ENCODE measurements at places on chromosomes 1 and 21. TPM values are rescaled to one million over a fixed set of nuclear protein-coding genes. Genes with fewer than 3 reads are reported as not detected.

COL24A1 gene
- polyA plus RNA-seq: 2.4 TPM

OR2M2 gene
- not detected for polyA plus RNA-seq

GABPB2 gene
- 12.0 TPM for polyA plus RNA-seq

UQCRHL gene
- 0.89 TPM for polyA plus RNA-seq

SEMA6C gene
- 31.8 TPM for polyA plus RNA-seq

APCS gene
- polyA plus RNA-seq: not detected

Measured in left renal pelvis (tissue), 4 donors.